NCI-H774 (cell line): ENCODE measurements at places on chromosomes 7 and 10.
A peak's percentile ranks its signal among the peaks of the same experiment; 100 is the strongest.

- DNase-seq, result no peak
These were observed 43.4 kb downstream of the DNMBP start for GRCh38 chr10:99966306-99966705.

GRCh38 chr10:66284621-66285020 is 641.2 kb upstream of the LRRTM3 start:
- DNase-seq, result no peak

GRCh38 chr10:122474131-122474818 is 12.9 kb downstream of the HTRA1 start:
- no peak for DNase-seq

DNA sequence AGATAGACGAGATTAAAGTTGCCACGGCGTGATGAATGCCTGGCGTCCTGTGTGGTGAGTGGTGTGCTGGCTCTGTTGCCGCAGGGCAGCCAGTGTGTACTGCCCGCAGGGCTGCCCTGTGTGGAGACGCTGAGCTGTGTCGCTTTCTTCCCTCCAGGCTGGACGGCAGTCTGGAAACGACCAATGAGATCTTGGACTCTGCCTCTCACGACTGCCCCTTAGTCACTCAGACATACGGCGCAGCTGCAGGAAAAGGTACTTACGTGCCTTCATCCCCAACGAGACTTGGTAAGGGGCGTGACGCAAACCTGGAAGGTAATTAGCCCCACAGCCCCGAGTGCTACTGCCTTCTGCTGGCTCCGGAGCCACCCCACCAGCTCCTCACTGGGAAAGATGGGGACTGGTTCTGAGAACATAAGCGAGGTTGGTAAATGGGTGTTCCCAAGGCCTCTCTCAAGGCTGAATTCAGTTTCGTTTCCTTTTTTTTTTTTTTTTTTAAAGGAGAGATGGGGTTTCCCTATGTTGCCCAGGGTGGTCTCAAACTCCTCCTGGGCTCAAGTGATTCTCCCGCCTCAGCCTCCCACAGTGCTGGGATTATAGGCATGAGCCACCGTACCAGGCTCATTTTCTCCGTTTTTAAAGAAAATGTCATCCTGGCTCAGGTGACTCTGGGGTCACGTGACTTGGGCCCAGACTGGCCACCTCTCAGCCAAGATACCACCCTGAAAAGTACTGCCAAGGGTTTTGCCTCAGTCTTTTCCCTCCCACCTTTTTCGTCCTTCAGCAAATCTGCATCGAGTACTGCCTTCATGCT is 39.6 kb downstream of the WIPI2 start:
- no peak for DNase-seq

- no peak for DNase-seq
These were observed 621.1 kb downstream of the PTPRN2 start for GRCh38 chr7:157966490-157966889.

DNA sequence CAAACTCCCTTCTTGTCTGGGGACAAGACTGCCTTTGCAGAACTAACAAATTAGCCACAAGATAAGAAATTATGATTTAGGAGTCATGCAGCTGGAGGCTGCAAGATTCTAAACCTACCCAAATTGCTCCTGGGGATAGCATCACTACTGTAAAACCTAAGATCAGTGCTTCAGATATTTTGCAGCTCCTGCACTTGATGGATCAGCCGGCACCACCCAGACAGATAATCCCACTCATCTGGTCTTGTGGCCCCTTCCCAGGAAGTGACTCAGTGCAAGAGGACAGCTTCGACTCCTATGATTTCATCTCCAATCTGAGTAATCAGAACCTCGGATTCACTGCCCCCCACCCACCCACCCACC is 181.9 kb downstream of the AKR1D1 start:
- DNase-seq, result no peak

- no peak for DNase-seq
These were observed 8.7 kb downstream of the DUSP5 start for GRCh38 chr10:110506448-110506847.

GRCh38 chr7:39353615-39354376 is 212.4 kb upstream of the YAE1 start:
- DNase-seq, result peak; percentile 31

- no peak for DNase-seq
These were observed 4.2 kb downstream of the AHR start for GRCh38 chr7:17302575-17303142.

- no peak for DNase-seq
These were observed 162.5 kb upstream of the KCTD7 start for GRCh38 chr7:66466081-66466600.

- no peak for DNase-seq
These were observed 196.8 kb downstream of the PTN start for GRCh38 chr7:137146552-137147337.

DNA sequence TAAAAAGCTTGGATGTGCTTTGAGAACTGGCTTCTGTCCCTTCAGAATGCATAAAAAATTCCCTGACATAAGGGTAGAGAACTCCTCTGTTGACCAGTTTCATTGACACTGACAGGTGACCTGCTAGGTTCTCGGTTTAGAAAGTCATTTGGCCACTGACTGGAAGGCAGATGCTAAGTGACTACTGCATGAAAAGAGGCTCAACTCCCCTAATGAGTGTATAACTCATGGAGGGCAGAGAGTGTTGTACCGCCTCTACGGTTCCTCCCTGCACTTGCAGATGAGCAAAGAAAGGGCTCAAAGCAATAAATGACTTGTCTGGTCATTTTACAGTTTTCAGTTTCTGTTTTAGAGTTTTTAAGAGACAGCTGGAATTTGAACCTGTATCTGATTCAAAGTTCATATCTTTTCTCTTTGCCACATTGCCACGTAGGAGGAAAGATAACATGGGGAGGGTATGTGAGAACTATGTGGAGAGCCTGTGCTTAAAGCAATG is 2.9 kb upstream of the FGL2 start:
- no peak for DNase-seq

DNA sequence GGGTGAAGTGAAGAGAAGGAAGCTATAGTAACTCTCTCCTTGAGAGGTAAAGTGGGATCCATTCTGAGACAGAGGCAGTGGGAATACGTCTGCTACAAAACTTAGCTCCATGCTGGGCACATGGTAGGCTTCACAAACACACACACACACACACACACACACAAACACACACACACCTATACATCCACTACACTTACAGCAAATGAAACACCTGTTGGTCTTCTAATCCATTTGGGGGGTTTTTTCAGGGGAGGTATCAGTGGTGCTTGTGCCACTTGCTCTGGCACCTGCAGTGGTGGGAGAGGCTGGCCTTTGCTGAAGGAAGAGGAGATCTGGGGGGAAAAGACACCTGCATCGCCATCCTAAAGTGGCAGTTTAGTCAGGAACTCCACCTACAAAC is 14.5 kb downstream of the SEC31B start:
- DNase-seq, result no peak

DNA sequence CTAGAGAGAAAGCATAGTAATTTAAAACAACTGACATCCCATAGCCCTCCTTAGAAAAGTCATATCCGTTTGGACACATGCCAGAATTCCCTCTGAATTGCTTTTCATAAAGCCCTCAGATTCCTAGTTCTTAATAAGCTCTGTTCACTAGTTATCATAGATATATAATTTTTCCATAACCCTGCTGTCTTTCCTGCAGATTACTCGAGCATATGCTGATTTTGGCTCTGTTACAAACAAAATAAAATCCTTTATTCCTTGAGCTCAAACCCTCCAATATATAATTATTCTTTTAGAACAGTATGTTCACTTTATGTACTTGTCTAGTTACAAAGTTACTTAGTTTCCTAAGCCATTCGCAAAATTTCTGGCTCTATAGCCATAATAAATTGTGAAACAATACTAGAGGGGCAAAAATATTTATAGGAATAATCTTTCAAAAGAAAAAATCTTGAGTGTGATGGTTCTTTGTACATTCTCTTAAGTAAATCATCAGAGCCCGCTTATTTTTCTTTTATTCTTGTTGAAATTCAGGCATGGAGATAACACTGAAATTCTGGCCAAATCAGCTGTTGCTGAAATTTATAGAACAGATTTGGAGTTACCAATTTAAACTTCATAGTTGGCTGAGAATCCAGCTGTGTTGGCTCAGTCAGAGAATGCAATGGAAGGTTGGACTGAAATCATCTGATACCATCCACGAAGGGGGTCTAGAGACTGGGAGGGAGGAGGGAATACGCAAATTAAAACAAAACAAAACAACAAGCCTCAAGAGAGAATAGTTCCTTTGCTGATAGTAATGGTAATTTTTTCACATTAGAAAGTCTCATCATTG is 146.1 kb upstream of the TMEM196 start:
- no peak for DNase-seq

GRCh38 chr7:92695308-92696261 is 105.4 kb upstream of the FAM133B start:
- no peak for DNase-seq

DNA sequence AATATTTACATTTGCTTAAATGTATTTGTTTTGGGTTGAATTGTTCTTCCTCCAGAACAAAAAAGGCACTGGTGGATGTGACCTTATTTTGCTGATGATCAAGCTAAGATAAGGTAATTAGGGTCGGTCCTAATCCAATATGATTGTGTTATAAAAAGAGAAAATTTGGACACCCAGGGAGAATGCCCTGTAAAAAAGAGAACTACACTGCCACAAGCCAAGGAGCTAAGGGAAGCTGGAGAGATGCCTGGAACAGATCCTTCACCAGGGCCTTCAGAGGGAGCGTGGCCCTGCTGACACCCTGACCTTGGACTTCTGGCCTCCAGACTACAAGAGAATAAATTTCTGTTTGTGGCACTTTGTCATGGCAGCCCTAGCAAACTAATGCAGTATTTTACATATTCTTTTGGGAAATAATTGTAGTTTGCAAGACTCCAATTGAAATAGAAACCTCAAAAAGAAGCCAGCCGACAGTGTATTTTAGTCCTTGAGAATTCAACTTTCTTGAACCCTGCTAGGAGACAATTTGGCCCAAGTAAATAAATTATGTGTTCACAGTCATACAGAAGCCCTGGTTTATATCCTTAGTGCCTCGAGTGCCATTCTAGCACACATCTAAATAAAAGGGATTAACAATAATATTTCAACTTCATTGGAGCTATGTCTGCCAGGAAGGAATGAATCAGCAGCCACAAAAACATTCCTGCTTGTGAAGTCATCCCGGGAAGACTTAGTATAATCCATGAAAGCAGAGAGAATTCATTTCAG is 164.6 kb downstream of the PKD1L1 start:
- no peak for DNase-seq

GRCh38 chr7:32915041-32915536 is 23.5 kb upstream of the KBTBD2 start:
- DNase-seq, result no peak

GRCh38 chr10:852386-852785 is 79.1 kb downstream of the LARP4B start:
- DNase-seq, result no peak

GRCh38 chr7:84162584-84162983 is 32.0 kb downstream of the SEMA3A start:
- DNase-seq, result no peak

DNA sequence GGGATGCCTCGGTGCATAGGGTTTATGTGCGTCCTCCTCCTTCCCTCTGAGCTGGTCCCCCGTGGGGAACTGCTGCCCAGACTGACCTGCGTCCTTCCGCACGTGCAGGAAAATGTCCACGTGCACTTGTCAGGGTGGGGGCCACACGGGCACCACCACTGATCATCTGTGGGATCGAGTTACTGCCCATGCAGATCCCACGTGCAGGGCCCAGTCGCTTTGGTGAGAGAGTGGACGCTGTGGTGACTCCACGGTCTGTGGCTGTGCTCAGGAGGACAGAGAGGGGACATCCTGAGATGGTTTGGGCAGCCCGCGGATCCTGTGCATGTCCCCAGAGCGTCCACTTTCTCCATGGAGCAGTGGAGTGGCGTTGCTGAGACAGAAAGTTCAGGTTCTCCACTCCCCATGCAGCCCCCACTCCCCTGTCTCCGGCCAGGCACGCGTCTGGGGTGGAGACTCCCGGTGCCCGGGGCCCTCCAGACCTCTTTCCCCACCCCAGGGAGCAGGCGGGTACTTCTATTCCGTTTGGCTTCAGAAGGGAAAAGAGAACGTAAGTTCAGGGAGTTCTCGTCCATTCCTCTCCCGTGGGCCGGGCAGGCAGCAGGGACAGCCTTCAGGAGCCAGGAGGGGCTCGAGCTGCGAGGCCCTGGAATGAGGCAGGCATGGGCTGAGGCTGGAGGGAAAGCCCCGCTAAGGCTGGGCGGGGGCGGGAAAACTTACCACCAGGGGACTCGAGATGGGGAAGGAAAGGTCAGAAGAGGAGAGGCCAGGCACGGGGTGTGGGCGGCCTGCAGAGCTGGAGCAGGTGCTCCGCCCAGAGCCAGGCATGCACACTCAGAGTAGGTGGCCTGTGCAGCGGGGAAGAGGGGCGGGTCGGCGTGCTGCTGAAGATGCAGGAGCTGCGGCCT is 59.9 kb downstream of the EGFR start:
- DNase-seq, result no peak

DNA sequence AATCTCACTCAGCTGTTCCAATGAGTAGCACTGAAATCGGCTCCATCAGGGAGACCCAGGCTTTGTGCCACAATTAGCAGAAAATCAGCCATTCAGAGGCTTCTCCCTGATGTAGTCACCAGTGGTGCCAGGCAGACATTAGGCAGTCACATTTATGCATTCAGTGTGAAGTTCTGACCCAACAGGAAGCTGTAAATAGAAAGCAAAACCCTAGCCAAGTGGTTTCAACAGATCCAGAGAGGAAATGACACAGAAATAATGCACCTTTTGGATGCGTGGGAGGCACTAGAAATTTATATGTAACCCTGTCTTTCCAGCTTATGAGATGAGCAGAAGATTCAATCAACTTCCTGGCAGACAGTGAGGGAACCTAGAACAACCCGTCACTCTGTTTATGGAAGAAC is 186.4 kb downstream of the PDE1C start:
- no peak for DNase-seq

- no peak for DNase-seq
These were observed 40.5 kb downstream of the AP3M1 start for GRCh38 chr10:74110120-74110519.

DNA sequence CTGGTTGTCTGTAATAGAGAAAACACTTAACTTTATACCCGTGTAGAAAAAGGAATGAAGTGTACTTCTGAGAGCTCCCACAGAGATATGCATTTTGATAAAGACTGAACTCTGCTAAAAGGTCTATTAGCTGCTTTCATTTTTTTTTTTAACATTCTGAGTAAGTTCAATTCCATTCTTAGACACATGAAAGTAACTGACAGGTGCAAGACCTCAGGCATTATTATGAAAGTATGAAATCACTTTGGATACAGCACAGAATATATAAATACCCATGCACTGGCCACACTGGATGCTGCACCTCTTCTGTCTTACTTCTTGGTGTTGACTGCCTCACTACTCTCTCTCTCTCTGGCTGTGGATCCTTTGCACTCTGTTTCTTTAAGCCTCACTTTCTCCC is 46.2 kb downstream of the VWDE start:
- no peak for DNase-seq

DNA sequence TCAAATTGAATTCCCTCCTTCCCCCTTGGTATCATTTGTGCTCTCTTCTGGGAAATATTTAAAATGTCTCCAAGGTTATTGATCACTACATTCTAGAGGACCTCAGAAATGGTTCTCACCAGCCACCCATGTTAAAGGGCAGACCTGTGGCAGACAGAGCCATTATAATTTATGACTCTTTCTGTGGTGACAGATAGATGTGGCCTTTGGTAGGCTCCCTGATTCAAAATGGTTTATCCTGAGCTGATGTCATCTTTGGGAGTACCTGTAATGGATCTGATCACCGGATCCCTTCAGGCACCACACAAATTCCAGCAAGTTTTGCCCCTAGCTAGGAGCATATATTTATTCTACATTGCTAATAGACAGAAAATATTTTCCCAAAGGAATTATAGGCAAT is 267.5 kb downstream of the SDK1 start:
- no peak for DNase-seq
